ENCODE measurements at places on chromosomes 4 and X. TPM values are rescaled to one million over a fixed set of nuclear protein-coding genes. Genes with fewer than 3 reads are reported as not detected.

The MBNL3 gene
- total RNA-seq: 367 TPM

DNA sequence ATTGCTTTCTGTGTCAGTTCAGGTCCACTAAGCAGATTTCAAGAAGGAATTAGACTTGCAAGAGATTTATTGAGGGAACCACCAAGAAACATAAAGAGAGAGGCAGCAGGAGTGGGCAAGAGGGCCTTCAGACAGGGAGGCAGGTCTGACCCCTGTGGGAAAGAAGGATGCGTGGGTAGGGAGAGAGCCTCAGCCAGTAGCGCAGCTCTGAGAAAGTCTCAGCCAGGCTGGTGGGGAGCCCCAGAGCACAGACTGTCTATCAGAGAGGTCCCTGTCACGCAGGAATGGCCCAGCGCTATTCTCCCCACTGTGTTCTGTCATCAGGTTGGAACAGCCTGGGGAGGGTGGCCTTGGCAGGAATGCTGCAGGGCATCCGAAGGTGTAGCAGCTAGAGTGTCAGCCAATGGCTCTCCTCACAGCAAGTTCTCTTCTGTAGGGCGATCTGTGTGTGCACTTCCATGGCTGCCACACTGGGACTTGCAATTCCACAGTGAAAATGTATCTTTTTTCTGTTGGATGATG is 48.0 kb downstream of the OTC start:
- no peak for DNase-seq

DNA sequence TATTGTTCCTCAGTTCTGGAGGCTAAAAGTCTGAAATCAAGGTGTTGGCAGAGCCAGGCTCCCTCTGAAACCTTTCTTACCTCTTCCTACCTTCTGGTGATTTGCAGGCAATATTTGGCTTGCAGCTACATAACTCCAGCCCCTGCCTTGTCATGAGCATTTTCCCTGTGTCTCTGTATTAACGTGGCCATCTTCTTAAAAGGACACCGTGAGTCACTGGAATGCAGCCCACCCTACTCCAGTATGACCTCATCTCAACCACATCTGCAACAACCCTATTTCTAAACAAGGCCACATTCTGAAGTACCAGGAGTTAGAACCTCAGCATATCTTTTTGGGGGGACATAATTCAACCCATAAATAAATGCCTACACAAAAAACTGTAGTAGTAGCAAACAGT is 40.7 kb downstream of the FANCB start:
- no peak for DNase-seq

DNA sequence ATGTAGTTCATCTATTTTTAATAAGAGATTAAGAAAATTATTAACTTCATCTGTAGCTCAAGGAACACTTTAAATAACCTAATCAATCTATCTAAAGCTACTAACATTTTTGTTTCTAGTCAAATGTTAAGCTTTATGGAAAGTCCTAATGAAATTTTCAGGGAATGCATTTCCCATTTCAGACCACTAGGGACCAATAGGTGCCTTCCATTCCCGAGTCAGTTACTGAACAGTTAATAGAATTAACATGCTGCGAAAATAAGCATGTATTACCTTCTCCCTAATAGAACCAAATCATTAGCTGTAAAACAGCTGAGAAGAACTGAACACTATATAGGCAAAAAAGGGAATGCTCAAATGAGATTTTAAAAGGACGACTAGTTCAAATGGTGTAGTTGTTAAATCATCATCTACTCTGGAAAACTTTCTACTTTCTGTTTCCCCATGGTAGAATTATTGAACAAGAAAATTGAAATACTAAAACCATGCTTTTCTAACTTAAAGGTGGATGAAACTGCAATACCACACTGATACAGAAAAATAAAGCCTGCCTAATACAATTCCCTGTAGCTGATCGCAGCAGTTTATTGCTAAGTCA is 22.5 kb downstream of the STX18 start:
- no peak for DNase-seq

DNA sequence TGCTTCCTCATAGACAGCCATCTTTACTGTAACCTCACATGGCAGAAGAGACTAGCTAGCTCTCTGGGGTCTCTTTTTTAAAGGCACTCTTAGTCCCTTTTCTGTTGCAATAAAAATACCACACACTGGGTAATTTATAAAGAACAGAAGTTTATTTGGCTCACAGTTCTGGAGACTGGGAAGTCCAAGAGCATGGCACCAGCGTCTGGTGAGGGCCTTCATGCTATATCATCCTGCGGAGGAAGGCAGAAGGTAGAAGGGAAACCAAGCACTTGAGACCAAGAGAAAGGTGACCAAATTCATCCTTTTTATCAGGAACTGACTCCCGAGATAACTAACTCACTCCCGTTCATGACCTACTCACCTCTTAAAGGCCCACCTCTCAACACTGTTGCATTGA is 5.4 kb upstream of the ANXA5 start:
- DNase-seq: no peak

DNA sequence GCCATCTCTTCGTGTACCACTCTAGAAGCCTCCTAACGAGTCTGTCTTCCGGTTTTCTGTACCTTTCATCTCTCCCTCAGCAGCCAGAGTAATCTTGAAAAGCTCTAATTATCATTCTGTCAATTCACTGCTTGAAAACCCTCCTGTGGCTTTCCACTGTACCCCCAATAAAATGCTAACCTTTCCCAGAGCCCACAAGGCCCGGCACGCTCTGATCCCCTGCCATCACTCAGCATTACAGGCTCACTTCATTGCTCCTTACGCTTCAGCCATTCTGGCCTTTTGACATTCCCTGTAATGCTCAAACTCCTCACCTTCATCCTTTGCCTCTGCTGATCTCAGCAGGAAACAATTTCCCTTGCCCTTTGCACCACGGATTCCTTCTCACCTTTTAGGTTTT is 112.9 kb downstream of the ARHGAP10 start:
- DNase-seq: no peak

GRCh38 chrX:11537141-11537540 is 128.6 kb downstream of the ARHGAP6 start:
- no peak for DNase-seq

DNA sequence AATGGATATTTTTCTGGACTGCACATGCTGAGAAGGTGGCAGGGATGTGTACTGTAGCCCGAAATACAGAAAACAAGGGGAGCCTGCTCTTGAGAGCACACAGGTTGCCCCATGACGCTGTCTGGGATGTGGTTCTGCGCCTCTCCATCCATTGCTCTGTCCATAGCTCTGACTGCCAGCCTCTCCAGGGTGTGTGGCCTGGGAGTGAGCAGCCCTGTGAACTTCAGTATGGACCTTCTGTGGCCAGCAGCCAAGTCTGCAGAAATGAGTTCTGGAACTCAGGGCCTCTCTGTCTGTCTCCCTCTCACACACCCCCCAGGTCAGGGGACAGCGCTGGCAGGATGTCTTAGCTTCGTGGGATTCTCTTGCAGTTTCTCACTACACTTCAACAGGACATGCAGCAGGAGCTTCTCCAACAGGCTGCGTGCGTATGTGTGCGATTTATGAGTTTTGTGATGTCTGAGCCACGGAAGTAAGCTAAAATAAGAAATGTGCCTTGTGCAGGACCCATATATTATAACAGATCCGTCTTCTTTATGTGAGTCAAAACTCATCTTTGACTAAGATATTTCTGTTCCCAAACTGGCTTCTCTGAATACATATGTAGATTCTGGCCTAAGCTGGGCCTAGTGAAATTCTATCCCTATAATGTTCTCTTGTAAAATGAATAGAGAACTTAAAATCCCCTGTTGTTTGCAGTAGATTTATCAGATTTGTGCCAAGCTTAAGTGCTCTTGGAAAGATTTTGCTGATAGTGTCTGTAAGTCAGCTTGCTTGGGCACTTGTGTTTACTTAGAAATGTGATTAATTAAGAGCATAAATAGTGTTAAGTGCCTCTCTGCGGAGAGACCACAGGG is 40.0 kb downstream of the PROM1 start:
- no peak for DNase-seq

GRCh38 chr4:8173492-8174242 is 15.1 kb upstream of the ABLIM2 start:
- DNase-seq: no peak

GRCh38 chrX:110363244-110363643 is 4.6 kb downstream of the RTL9 start:
- DNase-seq: no peak

DNA sequence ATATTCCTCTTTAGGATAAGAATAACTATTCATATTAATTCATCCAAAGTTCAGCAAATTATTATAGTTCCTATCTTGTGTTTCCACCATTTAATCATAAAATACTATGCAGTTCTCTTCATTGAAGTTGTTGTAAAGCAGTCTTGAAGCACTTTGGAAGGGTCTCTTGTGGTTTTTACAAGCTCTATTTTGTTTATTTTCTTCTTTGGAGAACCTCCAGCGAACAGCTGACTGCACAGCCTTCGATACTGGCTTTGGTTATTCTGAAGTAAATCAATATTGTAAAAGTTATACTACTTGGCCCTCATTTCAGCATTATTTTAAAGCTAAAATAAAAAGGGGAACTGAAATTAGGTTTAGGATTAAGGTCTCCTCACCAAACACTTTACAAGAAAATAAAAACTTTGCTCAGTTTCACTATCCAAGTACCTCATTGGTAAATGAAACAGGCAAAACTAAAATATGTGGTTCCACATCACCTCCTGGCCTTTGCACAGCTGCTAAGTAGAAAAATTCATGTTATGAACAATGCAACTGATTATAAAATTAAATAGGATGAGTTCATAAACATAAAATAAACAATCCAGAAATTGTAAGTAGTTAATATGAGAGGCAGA is 1629.2 kb upstream of the ADGRL3 start:
- DNase-seq: no peak

- DNase-seq: peak; percentile 4
Measured at GRCh38 chr4:14856062-14856933, 146.0 kb upstream of the CPEB2 start.
